Stimulated activated CD4-positive, alpha-beta T cell treated with anti-CD3 and anti-CD28 coated beads, Interleukin-12 subunit alpha, Interleukin-12 subunit beta, amount 100 ng/mL, for 24 hours (primary cell): ENCODE measurements at places on chromosomes 2 and 18.

GRCh38 chr2:120267348-120267747, 14.7 kb downstream of the RALB start:
- no peak for DNase-seq

- DNase-seq, result no peak
Measured at GRCh38 chr18:634551-635045, 22.9 kb upstream of the TYMS start.

- no peak for DNase-seq
Measured at GRCh38 chr2:145757503-145758246, 1237.8 kb upstream of the ZEB2 start.

DNA sequence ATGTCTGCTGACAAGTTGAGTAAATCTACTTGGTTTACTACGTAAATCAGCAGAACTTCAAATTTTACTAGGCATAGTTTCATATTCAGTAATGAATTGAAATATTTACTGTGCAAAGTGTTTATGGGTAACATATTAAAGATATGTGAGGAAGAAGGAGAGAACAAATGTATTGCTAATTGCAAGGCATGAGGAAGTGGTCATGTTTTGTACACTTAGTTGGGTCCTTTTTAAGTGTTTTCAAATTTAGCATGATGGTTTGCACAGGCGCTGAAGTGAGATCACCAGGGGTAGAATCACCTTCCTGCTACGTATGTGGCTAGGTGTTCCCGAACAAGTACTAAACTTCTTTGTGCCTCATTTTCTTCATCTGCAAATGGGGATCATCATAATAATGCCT, 1534.4 kb downstream of the LRP1B start:
- DNase-seq, result no peak
